ENCODE measurements at places on chromosomes 13 and 19.

DNA sequence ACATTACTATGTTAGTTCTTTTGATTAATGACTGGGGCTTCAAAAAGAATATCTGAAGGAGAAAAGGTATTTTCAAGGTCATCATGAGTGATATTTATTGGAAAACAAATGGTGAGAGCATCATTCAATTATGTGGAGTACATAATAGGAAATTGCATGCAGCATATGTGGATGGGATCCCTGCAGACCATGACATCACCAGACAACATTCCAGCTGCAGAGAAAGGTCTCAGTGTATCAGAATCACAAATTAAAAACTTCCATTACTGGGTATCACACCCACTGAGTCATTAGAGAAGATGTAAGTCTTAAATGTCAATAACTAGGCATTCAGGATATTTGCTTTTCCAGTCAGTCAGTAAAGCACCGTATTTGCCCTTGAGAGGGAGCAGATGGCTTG, 574.4 kb upstream of the SLC10A2 start:
- no peak for DNase-seq

- DNase-seq: no peak
These were observed 389.4 kb downstream of the RFC3 start for GRCh38 chr13:34207334-34207733.

- DNase-seq: no peak
These were observed 354.0 kb downstream of the UQCRFS1 start for GRCh38 chr19:28858933-28859332.

- DNase-seq: no peak
These were observed 754.9 kb downstream of the OLFM4 start for GRCh38 chr13:53783471-53783870.

DNA sequence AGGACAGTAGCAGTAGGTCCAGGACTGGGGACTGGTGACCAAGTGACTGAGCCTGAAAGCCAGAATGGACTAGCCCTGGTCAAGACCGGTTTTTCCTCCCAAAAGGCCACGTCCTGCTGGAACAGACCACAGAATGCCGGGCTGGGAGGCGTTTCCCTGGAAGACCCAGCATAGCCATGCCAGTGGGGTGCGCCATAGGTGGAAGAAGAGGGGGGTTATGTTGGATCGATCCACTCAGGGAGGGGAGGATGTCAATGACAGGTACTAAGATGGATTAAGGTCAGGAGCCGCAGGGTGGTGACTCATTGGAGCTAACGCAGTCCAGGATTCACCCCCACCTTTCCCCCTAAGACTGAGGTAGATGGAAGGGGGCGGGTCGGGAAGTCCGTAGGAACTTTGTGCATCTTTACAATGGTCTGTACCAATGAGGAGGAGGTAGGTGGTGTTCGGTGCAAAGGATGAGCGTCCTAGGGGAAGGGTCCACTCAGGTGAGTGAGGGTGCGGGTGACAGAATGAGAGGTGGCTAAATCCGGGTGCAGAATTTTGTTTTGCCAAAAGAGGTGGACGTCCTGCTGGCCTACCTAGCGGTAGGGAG, 21.0 kb downstream of the VASP start:
- no peak for DNase-seq

- no peak for DNase-seq
These were observed 3.0 kb upstream of the C19orf81 start for GRCh38 chr19:50646074-50646807.

GRCh38 chr13:50611117-50611781, 232.2 kb downstream of the DLEU7 start:
- DNase-seq: no peak

DNA sequence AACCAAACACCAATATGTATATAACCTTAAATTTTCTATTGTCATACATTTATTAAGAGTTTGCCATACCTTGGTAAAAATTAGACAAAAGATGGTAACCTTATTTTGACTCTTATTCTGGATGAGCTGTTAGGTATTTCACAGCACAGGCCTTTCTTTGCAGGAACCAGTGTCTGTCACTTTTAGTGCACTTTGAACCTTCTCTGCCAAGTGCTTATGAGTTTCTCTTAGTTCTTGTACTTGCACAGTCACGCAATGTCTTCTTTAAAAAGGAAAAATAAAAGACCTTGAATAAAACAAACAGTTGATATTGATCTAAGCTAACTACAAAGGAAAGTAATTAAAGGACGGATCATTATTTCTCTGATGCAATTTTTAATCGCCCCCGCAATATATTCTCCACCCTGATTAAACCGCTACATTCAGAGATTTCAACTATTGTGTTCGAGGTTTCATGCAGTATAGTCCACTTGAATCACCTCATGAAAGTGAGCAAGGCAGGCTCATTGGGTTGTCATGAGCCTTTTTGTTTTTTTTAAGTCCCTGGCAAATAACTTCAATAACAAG, 534.5 kb downstream of the KLF5 start:
- no peak for DNase-seq

DNA sequence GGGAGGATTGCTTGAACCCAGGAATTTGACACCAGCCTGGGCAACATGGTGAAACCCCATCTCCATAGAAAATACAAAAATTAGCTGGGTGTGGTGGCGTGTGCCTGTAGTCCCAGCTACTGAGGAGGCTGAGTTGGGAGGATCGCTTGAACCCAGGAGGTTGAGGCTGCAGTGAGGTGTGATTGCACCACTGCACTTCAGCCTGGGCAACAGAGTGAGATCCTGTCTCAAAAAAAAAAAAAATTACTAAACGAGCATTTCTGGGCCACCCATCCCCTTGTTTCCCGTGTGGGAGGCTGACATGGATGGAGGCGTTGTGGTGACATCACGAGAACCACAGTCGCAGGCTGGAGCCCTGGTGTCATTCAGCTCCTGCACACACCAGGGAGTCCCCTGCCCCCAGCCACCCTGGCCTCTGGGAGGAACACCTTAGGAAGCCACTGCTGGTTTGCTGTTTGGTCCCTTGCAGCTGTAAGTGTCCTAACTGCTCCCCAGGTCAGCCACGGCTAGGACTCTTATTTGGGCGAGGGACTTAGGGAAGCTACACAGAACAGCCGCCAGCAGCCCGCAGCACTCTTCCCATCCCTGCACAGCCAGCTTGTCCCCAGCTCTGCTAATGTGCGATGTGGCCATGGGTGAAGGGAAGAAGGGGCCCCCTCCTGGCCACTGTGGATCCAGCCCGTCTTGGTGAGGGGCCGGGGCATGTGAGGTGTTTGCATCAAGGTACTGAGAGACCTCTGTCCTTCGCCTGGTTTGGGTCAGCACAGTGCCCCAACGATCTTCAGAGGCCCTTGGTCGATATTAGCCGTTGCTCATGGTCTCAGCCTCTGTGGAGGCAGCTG, 12.7 kb downstream of the NKPD1 start:
- no peak for DNase-seq

Measured in CD4-positive, alpha-beta T cell treated with Interleukin-12 subunit alpha and Interleukin-12 subunit beta, for 1 hour (primary cell).